ENCODE measurements at places on chromosomes 2 and 18.

DNA sequence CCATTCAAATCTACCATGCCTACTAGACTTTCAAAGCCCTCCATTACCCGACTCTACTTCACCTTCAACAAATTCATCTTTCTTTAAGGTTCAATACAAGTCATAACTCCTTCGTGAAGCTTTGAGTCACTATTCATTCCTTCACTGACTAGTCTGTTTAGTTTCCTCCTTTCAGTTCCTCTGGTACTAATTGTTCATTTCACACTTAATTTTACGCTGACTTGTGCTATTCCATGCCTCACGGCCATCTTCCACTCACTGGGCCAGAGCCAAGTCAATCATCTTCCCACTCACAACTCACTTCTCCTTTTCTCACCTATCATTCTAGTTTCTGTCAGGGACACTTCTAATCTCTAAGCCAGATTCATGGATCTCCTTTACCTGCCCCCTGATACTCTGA, 136.2 kb downstream of the MTX2 start:
- DNase-seq = no peak

- DNase-seq = no peak
Observed at GRCh38 chr18:60981682-60982328, 351.4 kb upstream of the CDH20 start.

DNA sequence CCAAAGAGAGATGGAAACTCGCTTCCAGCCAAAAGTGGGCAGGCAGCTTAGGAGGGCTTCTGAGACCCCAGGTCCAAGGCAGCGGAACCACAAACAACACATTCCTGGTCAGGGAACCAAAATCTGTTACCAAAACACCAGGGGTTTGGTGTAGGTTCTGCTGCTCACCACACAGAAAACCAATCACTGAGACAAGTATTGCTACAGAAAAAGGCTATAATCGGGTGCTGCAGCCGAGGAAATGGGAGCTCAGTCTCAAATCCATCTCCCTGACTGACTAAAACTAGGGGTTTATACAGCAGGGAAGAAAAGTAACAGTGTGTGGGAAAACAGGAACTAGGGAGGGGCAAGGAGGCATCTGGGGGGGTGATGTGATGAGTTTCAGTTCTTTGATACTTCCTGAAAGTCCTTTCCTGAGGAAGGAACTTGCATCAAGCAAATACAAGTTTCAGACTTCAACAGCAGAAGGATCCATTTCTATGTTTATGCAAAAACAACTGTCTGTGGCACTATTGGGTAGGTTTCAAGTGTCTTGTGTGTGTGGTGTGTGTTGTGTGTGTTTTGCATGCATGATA, 108.0 kb downstream of the FAM168B start:
- DNase-seq = no peak

DNA sequence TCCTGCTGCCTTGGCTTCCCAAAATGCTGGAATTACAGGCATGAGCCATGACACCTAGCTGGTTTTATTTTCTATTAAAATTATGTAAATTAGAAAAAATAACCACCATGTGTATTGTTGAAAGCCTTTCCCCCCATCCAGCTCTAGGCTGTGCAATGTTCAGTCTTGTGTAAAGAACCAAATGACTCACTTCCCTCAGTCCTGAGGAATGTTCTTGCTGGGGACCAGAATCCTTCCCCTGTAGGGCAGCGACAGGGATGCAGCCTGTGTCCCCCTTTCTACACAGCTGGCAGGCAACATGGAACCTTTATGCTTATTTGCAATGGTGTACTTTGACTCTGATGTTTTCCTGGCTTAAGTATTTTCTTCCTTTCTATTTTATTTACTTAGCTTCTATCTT, 29.4 kb downstream of the AOX1 start:
- no peak for DNase-seq

DNA sequence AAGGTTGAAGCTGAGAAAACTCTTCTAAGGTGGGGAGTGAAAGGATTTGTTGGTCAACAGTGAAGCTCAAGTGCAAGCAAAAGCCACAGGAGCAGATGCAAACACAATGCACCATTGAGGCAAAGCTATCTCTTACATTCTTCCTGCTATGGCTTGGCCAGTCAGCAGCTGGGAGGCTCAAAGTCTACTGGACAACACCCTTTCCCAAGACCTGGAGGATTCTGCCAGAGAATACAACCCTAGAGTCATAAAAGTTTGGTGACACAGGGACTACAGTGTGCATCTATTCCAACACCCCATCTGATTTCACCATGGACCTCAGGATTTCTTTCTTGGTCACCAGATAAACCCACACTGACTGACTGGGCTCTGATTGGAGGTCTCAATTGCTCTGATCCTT, 342.0 kb downstream of the HRH4 start:
- DNase-seq = no peak

GRCh38 chr2:113818382-113818951, 62.0 kb upstream of the SLC35F5 start:
- no peak for DNase-seq

DNA sequence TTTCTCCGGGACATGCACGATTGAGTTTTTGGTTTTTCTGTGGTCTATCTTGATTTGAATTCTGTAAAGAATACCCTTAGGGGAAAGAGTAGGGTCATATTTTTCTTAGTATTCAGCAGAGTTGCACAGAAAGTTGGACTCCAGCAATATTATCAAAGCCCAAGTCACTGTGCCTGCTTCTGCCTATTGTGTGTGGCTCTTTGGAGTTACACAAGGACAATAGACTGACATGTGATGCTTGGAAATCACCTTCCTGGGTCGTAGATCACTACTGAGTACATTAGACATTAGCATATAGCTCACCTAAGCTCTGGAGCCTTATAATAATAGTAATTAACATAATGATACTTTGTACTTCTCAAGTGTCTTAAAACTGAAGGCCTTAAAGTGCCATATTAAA, 238.8 kb upstream of the FOSL2 start:
- DNase-seq = no peak

DNA sequence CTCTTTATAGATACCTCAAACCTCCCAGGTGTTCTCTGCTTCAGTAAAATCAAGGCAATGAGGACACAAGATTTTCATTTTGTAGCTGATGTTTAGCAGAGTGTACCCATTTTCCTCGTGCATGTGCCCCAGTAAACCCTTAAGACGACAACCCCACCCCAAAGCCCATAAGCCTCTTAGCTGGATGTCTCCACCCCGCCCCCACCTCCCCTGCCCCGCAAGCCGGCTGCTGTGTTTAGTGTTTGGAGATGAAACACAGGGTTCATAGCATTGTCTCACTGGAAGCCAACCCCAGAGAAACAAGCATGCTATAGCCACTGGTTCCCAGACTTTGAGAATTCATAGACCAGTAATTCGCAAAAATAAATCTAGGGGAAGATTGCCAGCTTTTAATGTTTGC, 5.8 kb upstream of the SAG start:
- DNase-seq = no peak

- DNase-seq = no peak
Observed at GRCh38 chr18:55504808-55505207, 83.2 kb downstream of the TCF4 start.

DNA sequence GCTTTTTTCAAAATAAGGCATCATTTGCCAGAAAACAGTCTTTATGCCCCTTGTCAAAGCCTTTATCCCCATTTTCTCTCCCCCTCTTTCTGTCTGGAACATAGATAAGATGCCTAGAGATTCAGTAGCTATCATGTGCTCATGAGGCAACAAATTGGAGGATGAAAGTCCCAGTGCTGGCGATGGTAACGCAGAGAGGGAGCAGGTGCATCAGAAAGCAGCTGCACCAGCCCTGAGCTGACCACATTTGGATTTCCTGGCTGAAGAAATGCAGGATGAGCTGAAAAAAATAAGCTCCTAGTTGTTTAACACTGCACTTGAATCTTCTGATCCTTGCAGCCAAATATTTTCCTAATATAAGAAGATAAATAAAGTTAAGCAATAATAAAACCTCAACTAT, 48.0 kb downstream of the LOXHD1 start:
- no peak for DNase-seq

GRCh38 chr2:80896576-80896975, 592.0 kb upstream of the LRRTM1 start:
- DNase-seq = no peak

DNA sequence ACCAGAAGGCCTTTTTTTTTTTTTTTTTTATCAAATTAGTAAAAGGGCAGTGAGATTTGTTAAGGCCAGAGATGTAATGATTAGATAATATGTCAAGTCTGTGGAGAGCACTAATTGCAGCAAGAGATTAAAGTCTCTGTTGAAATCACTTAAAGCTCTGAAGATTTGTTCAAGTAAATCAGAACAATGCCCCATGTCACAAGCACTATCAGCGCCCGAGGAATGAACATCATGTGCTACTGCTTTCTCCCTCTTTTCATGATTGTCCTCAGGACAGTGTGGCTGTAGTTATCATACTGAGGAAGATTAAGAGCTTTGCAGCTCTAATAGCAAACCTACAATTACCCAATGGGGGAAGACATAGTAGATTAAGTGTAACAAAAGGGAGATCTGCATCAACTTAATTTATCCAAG, 71.1 kb downstream of the TDRD15 start:
- DNase-seq = no peak

- DNase-seq = no peak
Observed at GRCh38 chr18:58391932-58392323, 237.0 kb downstream of the ALPK2 start.

- DNase-seq = no peak
Observed at GRCh38 chr18:27263369-27263768, 78.3 kb upstream of the CHST9 start.

DNA sequence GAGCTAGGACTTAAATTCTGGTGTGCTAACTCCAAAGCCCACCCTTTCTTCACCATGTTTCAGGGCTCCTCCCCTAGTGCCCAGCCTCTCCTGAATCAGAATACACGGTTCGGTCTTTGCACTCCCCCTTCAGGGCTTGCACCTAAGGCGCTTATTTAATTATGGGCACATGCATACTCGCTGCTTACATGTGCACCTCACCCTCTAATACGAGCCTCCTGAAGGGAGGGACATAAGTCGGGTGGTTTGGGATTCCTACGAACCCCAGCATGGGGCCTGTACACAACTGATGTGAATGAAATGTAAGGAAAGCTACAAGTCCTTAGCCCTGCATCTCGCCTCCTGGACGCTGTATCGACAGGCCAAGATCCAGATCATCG, 435 bp downstream of the IFT172 start:
- no peak for DNase-seq

- no peak for DNase-seq
Observed at GRCh38 chr2:30436859-30437435, 10.1 kb upstream of the LCLAT1 start.

DNA sequence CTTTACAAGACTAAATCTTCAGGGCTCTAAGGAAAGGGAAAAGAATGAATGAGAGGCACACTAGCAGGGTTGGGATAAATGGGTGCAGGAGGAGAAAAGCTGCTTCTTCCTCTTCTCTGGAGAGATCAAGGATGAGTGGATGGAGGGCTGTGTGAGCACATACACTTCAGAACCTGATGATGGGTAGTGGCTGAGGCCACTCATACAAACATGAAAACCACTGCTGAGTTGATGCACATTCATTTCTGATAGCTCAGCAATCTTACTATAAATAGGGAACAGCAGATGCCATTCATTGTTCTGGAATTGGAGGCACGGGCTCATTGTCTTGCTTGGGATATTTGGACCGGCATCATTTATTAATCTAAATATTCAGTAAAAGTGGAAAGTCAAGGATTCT, 152.4 kb upstream of the KCTD1 start:
- DNase-seq = no peak

GRCh38 chr2:5360081-5360480, 332.1 kb upstream of the SOX11 start:
- DNase-seq = no peak

- DNase-seq = no peak
Observed at GRCh38 chr2:238801791-238802190, 46.1 kb upstream of the TWIST2 start.

- DNase-seq = peak; percentile 63
Observed at GRCh38 chr18:75209129-75209950, at the start of gene PTGR3. TSS of gene PTGR3 (minus strand) at chr18:75209139. CDS start at chr18:75209058, 81 bp downstream.

GRCh38 chr2:173387660-173388059, 33.0 kb downstream of the CDCA7 start:
- no peak for DNase-seq

DNA sequence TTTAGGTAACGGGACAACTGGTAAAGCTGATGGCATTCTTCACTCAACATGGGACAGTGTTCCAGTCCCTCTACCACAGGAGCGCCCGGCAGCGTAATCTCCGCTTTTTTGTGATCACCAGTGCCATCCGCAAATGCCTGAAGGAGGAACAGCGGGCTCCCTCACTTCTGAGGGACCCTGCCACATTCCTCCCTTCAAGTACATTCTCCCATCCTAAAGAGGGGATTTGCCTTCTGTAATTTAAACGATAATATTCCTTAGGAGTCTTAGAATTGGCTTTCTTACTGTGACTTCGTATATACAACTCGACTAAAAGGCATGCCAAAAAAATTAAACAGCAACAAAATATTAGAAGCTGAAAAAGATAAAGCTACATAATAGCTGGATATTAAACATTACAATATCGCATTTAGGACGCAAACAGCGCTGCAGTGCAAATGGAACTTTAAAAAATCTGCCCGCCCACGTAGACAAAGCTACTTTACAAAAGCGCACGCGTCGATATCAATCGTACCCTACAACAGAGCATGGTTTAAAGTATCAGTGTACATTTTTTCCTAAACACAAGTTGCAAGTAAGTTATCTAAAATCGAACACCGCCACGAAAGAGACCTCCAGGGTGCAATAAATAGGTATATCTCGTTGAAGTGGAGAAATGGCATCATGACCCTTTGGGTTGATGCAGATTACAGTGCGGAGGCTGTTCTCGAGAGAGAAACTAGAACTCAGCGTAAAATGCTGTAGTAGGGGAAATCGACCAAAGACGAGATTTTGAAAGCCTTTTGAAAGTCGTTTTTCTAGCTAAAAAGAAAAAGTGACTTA, 2.3 kb upstream of the VSNL1 start:
- DNase-seq = no peak

DNA sequence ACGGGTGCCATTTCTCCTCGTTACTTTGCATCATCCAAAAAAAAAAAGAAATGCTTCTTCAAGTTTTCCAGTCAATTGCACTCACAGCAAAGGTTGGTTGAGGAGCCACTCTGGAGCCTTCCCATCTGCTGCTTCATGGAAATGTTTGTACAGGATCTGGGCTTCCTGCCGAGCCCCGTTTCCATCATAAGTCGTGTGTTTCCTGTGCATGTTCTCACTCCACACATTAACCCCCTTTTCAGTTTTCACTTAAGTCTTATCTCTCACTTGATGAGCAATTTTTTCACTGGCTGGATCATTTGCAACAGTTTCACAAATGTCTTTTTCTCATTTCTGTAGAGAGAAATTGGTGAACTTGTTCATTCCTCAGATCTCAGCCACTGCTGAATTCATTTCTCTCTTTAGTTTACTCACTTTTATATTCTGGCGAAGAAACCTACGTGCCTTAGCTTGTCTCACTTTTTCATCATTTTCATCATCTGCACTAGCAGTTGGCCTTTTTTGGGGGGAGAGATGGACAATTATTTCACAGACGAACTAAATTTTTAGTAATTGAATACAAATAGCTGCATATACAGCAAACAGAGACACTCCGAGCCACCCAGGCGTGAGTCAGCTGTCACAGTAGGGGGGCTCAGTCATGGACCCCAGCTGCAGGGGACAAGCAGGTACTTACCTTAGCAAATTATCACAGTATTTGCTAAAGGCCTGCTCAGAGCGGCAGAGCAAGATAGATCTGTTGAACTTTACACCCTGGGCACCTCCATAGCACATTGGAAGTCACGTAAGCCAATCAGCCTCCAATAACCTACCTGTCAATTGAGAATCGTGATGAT, 750.8 kb upstream of the ID2 start:
- DNase-seq = no peak

- DNase-seq = no peak
Observed at GRCh38 chr2:223221139-223221835, 169.3 kb downstream of the KCNE4 start.

Measured in memory B cell (primary cell).